Hippocampal formation (tissue), 2 donors: ENCODE measurements at places on chromosomes 6 and 20.

- no peak for DNase-seq
Observed at GRCh38 chr6:168606722-168607121, 165.7 kb downstream of the SMOC2 start.

DNA sequence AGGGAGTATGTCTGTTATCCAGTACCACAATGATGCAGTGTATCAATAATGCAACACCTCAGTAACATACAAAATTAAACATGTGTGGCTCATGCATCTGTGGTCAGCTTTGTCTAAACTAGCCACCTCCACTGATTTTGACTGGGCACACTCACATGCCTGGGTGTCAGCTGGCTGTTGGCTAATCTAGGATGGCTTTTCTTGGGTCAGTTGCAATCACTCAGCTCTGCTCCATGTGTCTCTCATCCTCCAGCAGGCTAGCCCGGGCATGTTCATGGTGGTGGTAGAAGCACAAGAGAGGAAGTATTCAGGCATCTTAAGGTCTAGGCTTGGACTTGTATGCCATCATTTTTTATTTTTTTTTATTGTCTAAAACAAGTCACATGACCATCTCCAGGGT lies 59.3 kb upstream of the JAG1 start:
- no peak for DNase-seq

DNA sequence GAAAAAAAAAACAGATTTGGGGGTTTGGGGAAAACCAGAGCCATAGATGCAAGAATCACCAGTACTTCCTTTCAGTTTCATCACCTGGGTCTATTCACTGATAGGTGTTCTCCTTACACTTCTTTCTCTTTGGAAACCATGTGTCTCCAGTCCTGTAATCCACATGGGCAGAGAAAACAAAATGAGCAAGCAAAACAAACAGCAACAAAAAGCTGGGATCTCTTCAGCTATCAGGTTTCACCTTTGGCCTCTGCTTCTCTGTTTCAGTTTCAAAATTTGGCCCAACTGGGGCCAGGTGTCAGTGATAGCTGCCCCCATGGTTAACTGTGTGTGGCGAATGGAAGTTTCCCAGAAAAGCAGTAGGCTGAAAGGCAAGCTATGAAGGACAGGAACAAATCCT lies 220.0 kb upstream of the THBS2 start:
- no peak for DNase-seq

- DNase-seq = no peak
Observed at GRCh38 chr6:168583126-168583525, 142.1 kb downstream of the SMOC2 start.

- DNase-seq = no peak
Observed at GRCh38 chr20:10662151-10662550, 11.6 kb downstream of the JAG1 start.

- DNase-seq = no peak
Observed at GRCh38 chr6:158358450-158359077, 46.3 kb downstream of the TULP4 start.

DNA sequence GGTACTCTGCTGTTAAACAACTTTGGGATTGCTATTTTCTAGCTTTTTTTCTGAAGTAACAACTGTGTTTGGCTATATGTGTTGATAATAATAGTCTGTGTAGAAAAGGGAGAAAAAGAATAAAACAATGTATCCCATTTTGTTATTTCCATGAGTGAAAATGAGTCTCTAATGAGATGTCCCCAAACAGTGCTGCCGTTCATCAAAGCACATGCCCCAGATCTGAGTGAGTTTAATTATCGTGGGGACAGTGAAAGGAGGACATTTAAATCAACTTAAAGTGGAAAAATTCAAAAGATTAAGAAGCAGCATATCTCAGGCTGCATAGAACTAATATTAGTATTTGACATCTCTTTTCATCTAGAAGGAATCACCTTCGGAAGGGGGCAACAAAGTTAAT lies 59.6 kb downstream of the NCOA7 start:
- DNase-seq = peak; percentile 72

- peak; percentile 29 for DNase-seq
Observed at GRCh38 chr6:111129013-111129412, 41.7 kb downstream of the SLC16A10 start.

GRCh38 chr6:131067521-131067920 lies 4.5 kb upstream of the EPB41L2 start:
- DNase-seq = no peak

DNA sequence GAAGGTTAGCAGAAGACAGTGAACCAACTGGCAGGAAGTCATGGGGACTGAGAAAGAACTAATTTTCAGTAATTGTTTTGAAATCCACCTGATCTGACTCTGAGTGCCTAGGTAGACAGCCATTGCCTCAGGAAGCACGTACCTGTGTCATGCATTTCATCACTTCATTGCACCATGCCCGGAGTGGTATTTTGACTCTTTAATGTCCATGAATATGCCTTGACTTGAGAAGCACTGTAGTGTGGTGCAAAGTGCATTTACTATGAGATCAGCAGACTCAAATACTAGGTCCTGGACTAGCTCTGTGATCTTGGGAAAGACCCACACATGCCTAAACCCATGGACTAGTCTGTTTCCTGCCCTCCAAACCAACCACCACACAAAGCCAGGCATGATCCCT lies 370.9 kb upstream of the MARCKS start:
- no peak for DNase-seq

DNA sequence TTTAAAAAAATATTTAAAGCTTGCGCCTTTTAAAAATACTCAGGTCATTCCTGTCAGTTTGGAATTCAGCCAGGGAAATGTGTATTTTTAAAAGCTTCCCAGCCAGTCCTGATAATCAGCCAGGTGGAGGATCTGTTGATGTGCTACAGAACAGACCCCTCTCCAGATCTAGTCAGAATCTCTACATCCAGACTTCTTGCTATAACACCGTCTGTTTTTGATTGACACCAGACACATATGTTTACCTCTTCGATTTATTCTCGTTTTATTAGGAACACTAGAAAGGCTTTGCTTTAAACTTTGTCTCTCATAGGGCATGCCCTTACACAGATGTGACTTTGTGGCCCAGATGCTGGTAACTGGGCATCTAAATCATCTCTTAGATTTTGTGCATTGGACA lies 11.7 kb downstream of the PARD6B start:
- DNase-seq = no peak

DNA sequence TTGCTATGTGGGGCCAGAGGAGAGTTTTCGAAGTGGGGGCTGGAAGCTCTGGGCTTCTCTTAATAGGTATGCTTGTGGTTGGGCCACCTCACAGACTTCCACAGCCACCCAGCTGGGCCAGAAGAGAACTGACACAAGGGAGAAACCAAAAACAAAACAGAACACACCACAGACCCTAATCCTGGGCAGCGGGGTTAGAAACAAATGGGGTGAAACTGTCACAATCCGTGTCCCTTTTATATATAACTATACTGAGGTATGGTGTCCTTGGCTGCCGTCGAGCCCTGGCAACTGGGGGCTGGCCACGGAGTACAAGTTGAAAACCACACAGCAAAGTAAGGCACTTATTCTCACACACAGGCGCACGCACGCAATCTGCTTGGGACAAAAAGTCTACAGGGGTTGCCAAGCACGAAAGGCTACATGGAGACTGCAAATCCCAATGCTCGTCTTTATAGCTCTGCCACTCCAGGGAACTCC lies 78.3 kb downstream of the TRAM2 start:
- no peak for DNase-seq

GRCh38 chr6:143822584-143823024 lies 20.5 kb upstream of the LTV1 start:
- DNase-seq = no peak

DNA sequence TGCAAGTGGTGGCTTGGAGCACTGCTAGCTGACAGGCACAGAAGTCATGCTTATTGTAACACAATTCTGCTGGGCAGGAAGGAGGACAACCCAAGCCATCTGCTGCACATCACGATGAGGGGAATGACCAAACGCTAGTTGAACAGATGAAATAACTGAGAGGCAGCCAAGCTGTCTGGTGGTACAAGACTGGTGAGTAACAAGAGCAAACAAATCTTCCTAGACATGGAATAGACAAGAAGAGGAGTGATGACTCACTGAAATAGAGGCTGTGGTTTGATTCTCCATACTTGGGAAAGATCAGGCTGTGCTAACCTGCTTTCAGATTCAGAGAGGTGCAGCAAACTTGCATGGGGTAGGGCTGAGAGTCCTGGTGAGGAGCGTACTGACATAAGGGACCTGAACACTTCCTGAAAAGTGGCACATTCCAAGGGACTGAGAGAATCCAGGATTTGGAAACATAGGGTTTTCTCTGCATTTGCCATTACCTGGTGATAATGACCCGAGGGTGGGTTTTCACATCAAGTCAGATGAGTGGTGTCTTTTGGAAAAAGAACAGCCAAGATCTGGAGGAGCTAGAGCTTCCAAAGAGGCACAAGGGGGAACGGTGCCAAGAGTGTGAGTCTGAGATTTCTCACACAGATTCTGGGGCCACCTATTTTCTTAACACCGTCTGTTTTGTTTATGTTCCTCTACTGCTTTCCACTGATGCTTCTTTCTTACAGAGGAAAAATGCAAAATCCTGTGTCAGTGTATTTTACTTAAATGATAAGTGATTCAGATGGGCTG lies 60.0 kb downstream of the PRL start:
- DNase-seq = no peak

DNA sequence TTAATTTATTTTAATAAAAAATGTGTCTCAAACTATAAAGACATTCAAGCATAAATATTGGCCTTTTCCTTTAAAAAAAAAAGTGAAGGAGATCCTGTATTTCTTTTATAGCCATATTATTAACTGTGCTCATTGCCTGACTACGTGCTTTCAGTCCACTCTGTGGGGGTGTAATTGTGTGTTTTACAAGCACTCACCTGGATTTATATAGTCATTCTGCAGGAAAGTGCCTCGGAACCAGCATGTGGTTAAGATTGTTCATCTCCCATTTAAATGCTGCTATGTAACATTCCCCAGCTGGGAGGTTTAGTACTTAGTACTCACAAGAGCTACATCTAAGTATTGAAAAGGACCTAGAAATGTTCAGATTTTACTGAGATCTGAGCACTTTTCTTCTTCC lies 47.9 kb upstream of the SLC22A16 start:
- no peak for DNase-seq

- DNase-seq = peak; percentile 8
Observed at GRCh38 chr20:59810449-59811187, 122.8 kb downstream of the SYCP2 start.

DNA sequence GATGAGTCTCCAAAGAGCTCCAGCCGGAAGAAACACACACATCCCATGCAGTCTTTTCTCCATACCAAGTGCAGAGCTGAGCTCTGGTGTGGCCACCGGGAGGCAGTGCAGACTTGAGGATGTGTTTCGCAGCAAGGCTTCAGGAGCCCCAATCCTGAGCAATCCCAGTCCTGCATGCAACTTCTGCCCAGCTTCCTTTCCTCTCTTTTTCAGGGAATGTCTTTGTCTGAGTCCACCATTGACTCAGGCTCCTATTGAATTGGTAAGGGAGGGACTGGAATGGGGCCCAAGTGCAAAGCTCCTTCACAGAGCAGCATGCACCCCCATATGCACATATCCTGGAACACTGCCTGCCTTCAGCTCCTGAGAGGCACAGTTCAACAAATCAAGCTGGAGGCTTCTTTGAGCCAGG lies 50.5 kb upstream of the ASIP start:
- peak; percentile 74 for DNase-seq

- peak; percentile 93 for DNase-seq
Observed at GRCh38 chr20:4613718-4614620, 107.7 kb upstream of the PRND start.

- DNase-seq = no peak
Observed at GRCh38 chr20:52789716-52790115, 182.4 kb upstream of the TSHZ2 start.

DNA sequence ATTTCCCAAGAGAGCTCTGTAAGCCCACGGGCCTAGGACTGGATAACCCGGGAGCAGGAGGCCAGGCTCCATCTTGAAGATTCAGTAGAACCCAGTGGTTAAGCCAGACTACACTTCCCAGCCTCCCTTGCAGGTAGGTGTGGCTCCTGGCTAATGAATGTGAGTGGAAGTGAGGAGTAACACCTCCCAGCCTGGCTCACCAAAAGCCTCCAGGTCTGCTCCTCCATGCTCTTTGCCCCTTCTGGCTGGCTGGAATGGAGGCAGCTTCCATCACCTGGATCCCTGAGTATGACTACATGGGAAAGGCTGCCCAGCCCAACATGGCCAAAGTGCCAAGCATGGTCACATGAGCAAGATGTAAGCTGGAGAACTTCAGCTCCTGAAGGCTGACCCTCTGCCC lies 9.7 kb downstream of the LRRN4 start:
- DNase-seq = no peak

DNA sequence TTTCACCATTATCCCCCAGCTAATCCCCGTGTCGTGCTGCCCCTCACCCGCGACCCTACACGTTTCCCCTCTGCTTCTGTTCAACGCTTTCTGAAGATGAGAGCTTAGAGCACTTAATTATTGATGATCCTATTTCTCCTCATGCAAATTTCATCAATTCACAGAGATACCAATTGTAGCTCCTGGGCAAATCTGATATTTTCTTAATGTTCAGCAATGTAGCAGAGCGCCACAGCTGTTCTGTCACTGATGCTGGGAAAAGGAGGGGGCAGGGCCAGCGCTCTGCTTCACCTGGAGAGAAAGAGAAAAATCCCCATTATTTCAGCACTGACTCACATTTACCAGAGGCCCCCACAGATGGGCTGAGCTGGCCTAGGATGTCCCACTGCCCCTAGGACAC lies 121.2 kb downstream of the TTLL2 start:
- no peak for DNase-seq

DNA sequence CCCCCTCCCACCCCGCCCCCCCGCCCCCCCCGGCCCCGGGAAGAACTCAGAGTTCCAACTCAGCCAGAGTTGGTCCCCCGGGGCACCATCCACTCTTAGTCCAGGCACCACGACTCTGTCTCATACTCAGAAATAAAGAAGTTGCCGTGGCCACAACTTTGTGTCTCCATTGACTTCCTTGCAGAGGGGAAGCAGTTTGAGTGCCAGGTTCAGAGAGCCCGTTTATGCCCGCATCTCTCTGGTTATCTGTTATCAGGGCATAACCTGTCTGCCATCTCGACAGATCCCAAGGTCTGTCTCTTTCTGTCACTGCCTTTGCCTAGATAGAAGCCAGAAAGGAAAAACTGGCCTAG lies 605 bp downstream of the CDC5L start:
- peak; percentile 19 for DNase-seq

- no peak for DNase-seq
Observed at GRCh38 chr6:118464620-118465019, 83.5 kb upstream of the PLN start.
